ENCODE measurements at places on chromosomes 7 and 10. TPM values are rescaled to one million over a fixed set of nuclear protein-coding genes. Genes with fewer than 3 reads are reported as not detected.

TMEM178B gene
- polyA plus RNA-seq = 40.7 TPM

XRCC2 gene
- 1.2 TPM for polyA plus RNA-seq

PIP gene
- not detected for polyA plus RNA-seq

RAMP3 gene
- not detected for polyA plus RNA-seq

FOXI2 gene
- not detected for polyA plus RNA-seq

PLCE1 gene
- 0.22 TPM for polyA plus RNA-seq

POMZP3 gene
- polyA plus RNA-seq = 1.4 TPM

MEPCE gene
- polyA plus RNA-seq = 12.1 TPM
